GM10248 (cell line): ENCODE measurements at places on chromosomes 12 and 14.
A peak's percentile ranks its signal among the peaks of the same experiment; 100 is the strongest.

DNA sequence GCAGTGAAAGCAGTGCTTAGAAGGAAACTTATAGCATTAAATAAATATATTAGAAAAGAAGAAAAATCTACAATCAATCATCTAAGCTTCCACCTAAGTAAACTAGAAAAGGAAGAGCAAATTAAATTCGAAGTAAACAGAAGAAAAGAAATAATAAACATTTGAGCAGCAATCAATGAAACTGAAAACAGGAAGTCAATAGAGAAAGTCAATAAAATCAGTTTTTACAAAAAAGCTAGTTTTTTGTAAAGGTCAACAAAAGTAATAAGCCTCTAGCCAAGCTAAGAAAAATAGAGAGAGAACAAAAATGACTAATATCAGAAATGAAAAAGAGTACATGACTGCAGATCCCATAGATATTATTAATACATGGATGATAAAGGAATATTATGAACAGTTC is 34.2 kb upstream of the KTN1 start:
- DNase-seq, result no peak

GRCh38 chr12:58931518-58931917 is 11.2 kb upstream of the LRIG3 start:
- no peak for DNase-seq

DNA sequence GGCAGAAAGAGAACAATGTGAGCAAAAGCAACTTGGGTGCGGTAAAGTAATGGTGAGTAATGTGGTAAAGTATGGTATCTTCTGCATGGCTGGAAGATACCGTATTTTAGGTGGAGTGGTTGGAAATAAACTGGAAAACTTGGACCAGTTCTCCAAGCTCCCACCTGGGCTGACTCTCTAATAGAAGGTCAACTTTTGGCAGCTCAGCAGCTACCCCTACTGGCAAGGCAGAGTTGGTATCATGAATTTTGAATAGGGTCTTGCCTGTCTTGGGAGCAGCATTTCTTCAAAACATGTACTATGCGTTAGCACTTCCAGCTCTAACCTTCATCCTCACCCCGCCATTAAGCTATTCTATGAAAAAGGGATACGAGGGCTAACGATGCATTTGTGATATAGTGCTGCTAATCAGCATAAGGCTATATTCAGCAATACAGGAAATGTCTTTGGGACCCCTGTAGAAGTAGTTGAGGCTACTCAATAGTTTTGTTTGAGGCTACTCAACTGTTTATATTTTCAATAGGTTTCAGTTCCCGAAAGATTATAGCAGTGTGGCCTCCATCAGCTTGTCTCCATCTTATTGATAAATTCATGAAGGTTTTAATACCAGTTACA is 276.3 kb upstream of the FAR2 start:
- DNase-seq, result peak; percentile 27

GRCh38 chr14:29220566-29220965 is 454.0 kb downstream of the FOXG1 start:
- no peak for DNase-seq

DNA sequence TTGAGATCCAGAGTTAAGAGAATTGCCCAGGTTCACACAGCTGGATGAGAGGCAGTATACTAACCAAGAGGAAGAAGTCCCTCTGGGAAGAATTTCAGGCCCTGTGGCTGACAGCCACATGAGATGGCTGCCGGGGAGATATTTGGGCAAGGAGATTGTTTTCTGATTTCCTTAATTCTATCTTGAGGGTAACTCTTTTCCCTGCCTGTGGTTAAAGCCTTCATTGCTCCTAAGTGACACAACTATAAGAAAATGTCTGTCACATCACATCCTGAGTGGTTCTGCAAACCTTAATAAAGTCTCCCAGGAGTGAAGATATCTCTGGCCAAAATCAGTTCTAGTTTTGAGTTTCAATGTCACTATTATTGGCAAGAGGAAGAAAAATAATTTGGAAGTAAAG is 9.6 kb downstream of the ARHGDIB start:
- DNase-seq, result no peak

DNA sequence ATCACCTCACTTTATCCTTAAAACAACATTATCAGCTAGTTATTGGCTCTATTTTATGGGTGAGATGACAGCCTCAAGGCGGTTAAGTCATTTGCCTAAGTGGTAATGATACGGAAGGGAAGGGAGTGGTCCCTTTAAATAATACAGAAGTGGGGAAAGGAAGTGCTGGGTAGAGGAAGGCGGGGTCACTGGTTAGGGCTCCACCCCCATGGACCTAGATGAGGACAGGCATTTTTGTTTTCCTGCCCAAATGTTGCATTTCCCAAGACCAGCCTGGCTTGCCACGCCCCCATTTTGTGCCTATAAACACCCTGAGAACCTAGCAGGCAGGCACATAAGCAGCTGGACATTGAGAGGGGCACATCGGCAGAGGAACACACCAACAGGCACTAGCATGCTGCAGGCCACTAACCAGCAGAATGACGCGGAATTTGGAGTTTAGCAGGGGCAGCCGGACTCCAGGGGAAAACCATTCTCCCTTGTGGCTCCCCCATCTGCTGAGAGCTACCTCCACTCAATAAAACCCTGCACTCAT is 100.9 kb downstream of the EPS8 start:
- DNase-seq, result no peak

- DNase-seq, result no peak
Observed at GRCh38 chr14:64938972-64939816, 3.4 kb downstream of the GPX2 start.

DNA sequence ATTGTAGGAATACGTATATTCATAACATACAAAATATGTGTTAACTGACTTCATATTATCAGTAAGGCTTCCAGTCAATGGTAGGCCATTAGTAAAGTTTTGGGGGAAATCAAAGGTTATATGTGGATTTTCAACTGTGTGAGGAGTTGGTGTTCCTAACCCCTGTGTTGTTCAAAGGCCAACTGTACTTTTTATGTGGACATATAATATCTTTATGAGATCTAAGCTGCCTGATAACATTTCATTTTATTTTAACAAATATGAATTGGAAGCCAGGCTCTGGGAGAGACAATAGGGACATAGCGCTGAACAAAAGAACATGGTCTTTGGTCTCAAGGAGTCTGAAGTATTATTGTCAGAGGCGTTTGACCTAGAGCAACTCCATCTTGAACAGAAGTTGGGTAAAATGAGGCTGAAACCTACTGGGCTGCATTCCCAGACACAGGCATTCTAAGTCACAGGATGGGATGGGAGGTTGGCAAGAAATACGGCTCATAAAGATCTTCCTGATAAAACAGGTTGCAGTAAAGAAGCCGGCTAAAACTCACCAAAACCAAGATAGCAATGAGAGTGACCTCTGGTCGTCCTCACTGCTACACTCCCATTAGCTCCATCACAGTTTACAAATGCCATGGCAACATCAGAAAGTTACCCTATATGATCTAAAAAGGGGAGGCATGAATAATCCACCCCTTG is 147.2 kb downstream of the KSR2 start:
- DNase-seq, result no peak

DNA sequence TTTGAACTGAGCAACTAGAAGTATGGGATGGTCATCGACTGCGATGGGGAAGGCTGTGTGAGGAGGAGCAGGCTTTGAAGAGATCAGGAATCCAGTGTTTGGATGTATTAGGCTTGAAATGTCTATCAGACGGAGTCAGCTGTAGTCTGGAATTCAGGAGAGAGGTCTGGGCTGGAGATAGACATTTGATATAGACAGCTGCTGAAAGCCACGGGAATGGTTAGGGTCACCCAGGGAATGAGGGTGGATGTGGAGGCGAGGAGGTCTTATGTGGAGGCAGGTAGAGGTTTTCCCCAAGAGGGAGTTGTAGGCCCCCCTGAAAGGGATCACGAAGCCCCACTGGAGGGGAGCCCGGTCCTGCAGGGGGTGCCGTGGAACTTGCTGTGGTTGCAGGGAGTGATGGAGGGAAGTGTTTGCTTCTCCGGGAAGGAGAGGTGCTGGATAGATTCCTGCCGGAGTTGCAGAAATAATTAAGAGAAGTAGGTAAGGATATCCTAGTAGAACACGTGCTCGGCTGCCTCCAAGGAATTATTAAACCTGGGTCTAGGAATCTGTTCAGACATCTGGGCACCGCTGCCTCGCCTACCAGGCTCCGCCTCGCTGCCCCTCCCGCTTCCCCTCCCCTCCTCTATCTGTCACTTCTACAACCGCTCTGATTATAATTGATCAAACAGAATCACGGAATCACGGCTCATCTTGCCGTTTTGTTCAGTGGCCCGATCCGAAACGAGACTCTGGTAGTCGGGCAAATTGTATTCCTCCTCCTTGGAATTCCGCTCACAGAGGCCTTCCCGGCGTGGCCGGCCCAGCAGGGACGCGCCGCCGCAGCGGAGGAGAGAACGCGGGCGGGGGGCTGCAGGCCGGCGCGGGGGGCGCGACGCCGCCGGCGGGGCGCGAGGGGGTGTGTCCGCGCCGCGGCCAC is 826 bp upstream of the CACNA1C start:
- DNase-seq, result no peak

- no peak for DNase-seq
Observed at GRCh38 chr14:29475641-29476040, 452.0 kb downstream of the PRKD1 start.

DNA sequence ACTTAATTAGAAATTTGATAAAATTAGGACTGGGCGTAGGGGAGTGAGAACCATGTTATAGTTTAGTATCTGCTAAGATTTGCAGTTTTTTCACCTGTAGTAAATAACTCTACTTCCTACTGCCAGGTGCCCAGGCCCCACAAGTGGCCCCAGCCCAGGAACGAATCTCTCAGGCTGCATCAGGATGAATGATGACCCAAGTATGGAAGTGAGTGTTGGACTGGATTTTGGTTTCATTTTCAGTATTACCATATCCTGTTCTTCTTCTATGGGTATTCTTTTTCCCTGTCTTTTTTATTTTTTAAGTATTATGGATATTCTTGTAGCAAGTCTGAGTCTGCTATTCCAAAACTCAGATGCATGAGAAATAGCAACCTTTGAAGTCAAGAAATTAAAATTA is 120.3 kb upstream of the BCAT1 start:
- DNase-seq, result no peak

DNA sequence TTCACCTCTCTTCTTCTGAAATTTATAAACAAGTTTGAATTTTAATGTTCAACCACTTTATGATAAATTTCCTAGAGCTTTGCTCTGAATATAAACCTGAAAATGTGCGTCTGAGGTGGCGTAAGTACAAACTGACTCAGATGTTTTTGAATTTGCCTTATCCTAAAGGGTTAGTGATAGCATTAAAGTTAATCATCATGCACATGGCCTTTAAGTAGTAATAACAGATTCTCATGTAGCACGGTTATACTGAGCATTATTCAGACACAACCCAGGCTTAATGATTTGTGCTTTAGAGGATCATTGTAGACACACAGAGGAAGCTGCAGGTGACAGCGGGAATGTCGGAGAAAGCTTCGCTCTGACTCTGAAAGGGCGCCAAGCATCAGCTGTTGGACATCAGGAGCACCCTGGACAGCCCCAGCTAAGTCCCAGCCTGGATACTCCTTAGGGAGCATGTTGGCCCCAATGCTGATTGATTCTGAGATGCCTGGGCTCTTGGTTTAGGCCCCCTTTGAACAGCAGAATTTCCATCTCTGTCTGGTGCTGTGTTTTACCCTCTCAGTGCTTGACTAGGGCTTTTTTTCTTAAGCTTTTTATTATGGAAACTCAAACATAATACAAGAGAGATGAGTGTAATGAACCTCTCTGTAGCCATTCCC is 91.1 kb downstream of the PLXNC1 start:
- DNase-seq, result no peak

DNA sequence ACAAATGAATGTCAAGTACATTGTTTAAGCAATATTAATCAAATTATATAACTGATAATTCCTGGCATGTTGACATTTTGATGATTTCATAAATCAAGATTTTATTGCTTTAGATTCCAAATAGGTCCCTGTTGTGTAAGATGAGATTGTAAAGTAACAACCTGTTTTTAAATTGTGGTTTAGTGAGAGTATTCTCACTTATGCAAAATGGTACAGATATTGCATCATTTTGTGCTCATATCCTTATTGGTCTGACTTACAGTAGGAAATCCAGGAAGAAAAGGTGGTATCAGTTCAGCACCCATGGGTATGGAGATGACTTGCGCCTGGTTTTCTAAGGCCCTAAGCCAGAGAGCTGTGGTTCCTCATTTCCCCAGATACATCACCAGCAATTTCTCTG is 165.5 kb downstream of the KIF21A start:
- DNase-seq, result no peak
